ENCODE measurements at places on chromosomes 3 and 15. TPM values are rescaled to one million over a fixed set of nuclear protein-coding genes. Genes with fewer than 3 reads are reported as not detected.
A peak's percentile ranks its signal among the peaks of the same experiment; 100 is the strongest.

LRRC2 gene
- total RNA-seq = 0.86 TPM

C3orf70 gene
- 0.06 TPM for total RNA-seq

TMCO5A gene
- not detected for total RNA-seq

CLK3 gene
- total RNA-seq = 60.5 TPM

FAIM gene
- 8.7 TPM for total RNA-seq

RETNLB gene
- not detected for total RNA-seq

GUCA1C gene
- total RNA-seq = not detected

NPAP1 gene
- total RNA-seq = not detected

KPNA4 gene
- total RNA-seq = 29.4 TPM

TMEM108 gene
- 9.4 TPM for total RNA-seq

ADAMTS9 gene
- 0.13 TPM for total RNA-seq

GOLGA8S gene
- total RNA-seq = not detected

APOD gene
- total RNA-seq = 2.8 TPM

- DNase-seq = no peak
Measured at GRCh38 chr15:40306371-40306770, 1.4 kb downstream of the PLCB2 start.

DNA sequence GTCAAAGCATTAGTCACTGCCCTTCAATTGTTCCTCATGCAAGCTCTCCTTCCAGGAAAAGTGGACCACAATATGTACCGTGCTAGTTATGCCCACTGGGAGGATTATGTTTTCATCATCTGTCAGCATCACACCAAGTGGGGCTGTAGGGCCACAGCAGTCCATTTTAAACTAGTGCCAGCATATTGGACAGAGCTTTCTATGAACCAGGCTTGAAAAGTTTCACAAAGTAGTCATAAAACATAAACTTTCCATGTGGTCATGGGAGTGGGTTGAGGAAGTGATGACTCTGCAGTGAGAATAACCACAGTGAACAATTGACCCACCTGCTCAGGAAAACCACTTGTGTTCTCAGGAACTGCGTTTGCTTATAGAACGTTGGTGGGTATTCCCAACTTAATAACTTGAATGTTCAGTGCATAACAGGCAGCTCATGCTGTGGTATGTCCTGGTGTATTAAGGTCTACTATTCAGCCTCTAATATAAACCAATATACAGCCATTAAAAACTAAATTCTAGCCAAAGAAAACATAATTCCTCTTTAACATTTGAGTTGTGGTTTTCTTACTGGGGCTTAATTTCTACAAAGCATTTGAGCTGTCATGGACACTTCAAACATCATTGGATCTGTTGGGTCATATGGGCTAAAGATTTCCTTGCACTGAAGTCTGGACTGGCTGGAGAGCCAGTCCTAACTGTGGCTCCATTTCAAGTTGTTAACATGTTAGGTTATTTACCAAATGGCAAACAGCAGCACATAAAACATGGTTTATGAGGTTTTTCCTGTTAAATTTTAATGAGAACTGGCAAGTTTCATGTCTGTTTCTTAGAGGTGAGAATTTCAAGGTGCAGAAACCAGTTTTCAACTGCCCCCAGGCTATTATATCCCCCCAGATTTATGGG, 274.1 kb downstream of the OTOL1 start:
- DNase-seq = peak; percentile 96

- DNase-seq = no peak
Measured at GRCh38 chr3:20837676-20838302, 651.8 kb upstream of the SGO1 start.

- DNase-seq = no peak
Measured at GRCh38 chr15:101324524-101325177, 29.6 kb upstream of the SNRPA1 start.

DNA sequence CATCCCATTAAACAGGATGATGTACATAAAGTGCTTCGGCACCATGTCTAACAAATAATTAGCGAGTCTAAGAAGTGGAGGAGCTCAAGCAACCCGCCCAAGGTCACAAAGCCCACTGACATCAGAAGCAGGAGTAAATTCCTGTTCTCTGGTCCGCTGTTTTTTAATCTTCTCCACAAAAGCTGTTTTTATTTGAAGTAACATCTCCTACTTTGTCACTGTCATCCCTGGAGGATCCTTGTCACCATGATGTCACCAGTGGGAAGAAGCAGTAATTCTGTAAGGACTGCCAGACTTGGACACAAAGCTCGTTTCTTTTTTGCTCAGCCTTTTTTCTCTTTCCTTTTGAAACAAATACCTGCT, 216.2 kb downstream of the STT3B start:
- DNase-seq = no peak

- DNase-seq = no peak
Measured at GRCh38 chr3:106759731-106760130, 617.5 kb upstream of the CCDC54 start.

GRCh38 chr3:142224482-142225072, 808 bp downstream of the GK5 start:
- no peak for DNase-seq

DNA sequence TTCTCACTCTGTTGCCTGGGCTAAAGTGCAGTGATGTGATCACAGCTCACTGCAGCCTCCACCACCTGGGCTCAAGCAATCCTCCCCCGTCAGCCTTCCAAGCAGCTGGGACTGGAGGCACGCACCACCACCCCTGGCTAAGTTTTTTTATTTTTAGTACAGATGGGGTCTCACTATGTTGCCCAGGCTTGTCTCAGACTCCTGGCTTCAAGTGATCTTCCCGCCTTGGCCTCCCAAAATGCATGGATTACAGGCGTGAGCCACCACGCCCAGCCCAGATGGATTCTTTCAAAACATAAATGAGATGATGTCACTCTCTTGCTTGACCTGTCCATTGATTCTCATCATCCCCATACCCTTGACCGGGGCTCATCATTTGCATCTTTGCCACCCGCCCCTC, 72.6 kb upstream of the SLC6A6 start:
- no peak for DNase-seq

DNA sequence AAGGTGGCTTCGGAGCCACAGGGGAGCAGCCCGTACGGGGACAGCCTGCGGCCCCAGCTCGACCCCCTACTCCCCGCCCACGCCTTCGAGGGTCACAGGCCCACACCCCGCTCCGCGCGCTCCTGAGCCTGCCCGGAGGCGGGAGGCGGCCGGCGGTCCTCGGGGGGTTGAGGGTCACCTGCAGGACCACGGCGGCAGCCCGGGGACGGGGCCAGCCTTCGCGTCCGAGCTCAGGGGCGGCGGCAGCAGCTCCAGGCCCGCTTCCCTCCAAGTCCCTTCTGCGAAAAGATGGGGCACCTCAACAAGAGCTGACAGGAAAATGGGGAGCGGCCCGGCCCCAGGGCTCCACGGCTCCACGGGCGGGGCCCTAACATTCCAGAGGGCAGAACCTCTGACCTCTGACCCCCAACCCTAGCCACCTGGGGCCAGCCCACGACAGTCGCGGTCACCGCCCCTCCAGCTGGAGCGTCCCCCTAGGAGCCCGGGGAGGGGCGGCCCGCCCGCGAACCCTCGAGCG, 428 bp downstream of the LYSMD4 start:
- no peak for DNase-seq

GRCh38 chr3:14889205-14889604, 58.2 kb upstream of the NR2C2 start:
- no peak for DNase-seq

- peak; percentile 93 for DNase-seq
Measured at GRCh38 chr3:157785102-157785826, 282.0 kb upstream of the VEPH1 start.

GRCh38 chr3:184460276-184460675, 80.4 kb downstream of the CHRD start:
- DNase-seq = no peak

GRCh38 chr15:79394231-79394630, 37.9 kb upstream of the MINAR1 start:
- no peak for DNase-seq

DNA sequence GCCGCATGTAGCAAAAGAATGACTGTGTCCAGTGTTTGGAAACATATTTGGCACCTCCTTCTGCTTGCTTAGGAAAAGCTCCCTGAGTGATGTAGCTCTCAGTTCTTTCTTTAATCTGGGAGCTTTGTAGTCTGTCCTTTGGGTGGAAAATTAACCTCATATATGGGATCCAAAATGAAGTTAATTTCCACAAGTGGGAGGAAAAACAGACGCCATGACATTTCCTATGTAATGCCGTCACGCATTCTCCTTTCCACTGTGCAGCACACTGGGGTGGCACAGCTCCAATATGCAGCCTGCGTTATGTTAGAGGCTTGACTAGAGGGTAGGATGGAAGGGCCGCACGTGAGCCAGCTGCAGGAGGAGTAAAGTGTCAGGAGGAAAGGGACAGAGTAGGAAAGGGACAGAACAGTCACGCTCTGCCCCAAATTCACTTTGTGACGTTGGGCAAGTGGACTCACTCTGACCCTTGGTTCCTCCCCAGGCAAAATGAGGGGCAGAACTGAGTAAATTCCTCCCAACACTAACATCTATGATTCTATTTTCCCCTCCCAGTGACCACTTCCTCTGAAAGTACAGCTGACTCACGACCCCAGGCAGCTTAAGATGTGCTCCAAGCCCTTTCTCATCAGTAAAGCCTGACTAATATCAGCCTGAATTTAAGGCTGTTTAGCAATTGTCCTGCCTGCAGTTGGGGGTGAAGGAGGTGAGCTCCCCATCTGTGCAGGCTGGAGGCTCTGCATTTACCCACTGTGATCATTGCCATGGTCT, 176.5 kb upstream of the PFN2 start:
- peak; percentile 99 for DNase-seq

DNA sequence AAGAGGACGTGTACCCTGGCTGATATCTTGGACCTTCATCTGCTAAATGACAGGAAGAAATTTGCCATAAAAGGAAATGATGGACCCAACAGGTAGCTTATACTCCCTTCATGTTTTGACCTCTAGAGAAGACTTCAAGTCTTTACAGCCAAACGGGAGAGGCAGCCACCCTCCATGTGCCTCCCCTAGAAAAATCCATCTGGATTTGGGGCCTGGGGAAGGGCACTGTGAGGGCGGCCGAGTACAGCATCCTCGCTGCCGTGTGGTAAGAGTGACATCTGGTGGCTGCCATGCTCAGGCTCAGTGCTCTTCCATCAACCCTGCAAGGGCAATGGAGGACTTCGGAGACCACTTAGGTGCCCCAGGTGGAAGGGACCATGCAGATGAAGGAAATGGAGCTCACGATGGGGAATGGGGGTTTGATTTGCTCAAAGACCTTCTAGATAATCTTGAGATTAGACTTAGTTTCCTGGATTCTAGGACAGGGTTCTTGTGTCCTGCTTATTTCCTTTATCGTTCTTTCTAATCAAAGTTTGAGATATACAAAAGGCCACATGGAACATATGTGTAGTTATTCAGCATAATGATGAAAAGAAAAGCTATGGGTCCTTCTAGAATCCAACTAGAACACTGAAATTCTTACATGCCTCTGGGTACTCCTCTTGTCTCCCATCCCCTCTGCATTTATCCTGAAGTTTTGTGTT, 44.4 kb downstream of the AQP9 start:
- DNase-seq = peak; percentile 42

DNA sequence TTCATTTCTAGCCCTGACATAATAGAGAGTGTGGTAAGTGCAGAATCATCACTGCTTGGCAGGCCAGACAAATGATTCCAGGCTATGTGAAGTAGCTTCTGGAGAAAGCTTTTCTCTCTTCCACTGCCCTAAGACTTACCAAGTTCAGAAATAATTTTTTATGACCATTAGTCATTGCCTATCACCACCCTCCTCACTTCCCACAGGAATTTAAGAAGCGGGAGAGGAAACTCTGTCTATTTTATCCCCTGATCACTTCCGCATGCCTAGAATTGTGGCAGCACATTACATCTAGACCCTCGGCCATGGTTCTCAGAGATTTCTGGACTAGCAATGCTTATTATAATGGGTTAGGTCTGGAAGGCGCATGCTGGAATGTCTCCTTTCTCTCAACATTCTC, 397.8 kb upstream of the NR2F2 start:
- peak; percentile 71 for DNase-seq

DNA sequence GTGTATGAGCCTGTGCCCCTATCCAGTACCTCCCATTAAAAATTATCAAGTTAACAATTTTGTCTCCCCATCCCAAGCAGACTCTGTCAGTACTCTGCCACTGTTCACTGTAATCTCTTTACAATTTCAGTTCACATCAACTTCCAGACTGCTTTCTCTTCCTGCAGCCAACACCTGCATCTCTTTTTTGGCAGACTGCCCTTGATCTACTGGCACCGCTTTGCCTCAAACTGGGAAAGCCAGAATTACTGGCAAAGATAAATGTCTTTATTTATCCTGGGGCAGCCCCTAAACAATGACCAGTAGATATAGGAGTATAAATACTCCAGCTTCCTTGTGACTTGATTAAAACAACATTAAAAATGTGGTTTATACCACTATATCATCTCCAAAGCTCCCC, 494.1 kb downstream of the ZNF385D start:
- DNase-seq = no peak

DNA sequence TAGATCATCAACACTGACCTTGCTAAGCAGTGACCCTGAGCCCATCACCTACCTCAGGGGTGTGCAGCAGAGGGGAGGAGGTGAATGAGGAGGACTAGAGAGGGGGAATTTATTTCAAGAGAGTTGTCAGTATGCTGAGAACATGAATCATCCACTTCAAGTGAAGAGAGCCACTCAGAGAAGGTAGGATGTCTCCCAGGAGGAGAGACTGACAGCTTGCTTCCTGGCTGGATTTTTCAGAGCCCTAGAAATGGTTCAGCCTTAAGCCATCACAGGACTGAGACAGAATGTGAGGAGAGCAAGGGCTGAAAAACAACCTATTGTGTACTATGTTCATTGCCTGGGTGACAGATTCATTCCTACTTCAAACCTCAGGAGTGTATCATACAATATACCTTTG, 34.8 kb downstream of the CCNL1 start:
- DNase-seq = no peak

GRCh38 chr3:87979527-87979926, 79.3 kb downstream of the CGGBP1 start:
- no peak for DNase-seq

All from LHCN-M2 (cell line).